ENCODE measurements at places on chromosomes 1 and 21. TPM values are rescaled to one million over a fixed set of nuclear protein-coding genes. Genes with fewer than 3 reads are reported as not detected.
A peak's percentile ranks its signal among the peaks of the same experiment; 100 is the strongest.

TAS1R1 gene
- not detected for total RNA-seq

PADI3 gene
- not detected for total RNA-seq

URB2 gene
- 4.8 TPM for total RNA-seq

FMN2 gene
- 4.3 TPM for total RNA-seq

CCDC30 gene
- total RNA-seq = 6.1 TPM

S100A5 gene
- total RNA-seq = not detected

CD5L gene
- total RNA-seq = not detected

PLA2G4A gene
- 33.4 TPM for total RNA-seq

GRCh38 chr1:100734676-100735075 is 15.1 kb downstream of the VCAM1 start:
- DNase-seq = no peak

- DNase-seq = no peak
These were observed 2.0 kb upstream of the RABGAP1L start for GRCh38 chr1:174157157-174157806.

DNA sequence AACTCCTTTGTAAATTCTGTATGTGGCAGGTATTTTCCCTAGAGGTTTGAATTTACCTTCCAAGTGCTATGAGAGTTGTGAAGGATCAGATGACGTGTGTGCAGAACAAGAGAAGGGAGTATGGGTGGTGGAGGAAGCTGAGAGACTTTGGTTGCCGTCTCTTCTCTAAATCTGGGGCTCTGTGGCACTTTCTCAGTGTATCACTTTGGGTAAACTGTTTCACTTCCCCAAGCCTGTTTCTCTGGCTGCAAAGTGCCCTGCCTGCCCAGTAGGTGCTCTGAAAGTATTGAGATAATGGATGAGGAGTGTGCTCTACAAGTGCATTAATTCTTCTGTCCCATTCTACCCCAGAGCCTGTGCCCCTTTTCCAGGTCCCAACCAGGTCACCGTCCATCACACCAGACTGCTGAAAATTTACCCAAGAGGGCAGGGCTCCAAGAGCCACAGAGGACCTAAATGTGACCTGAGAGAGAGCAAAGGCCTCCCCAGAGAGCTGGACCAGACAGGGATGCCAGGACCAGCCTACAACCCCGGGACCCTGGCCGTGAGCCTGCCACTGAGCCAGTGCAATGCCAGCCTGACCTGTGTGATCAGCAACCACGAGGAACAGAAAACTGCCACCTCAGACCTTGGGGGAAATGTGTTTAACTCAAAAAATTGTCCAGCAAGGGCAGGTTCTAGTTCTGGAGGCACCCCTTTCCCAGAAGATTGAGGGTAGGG is 131.6 kb upstream of the ETV3 start:
- no peak for DNase-seq

DNA sequence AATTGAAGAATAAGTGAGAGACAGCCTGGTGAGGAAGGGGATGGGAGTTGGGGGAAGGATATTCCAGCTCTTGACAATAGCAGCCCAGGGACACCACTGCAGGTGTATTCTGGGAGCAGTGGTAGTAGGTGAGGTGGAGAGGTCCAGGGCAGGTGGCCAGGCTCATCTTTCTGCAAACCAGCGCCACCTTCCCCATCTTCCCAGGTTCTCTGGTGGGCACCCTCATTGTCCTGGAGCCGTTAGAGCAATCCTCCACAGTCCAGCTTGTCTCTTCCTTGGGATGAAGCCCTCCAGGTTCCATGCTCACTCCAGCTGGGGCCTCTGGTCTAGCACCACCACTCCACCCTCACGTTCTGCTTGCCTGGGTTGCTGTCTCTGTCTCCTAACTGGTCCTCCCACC is 97.0 kb downstream of the IER5 start:
- DNase-seq = no peak

DNA sequence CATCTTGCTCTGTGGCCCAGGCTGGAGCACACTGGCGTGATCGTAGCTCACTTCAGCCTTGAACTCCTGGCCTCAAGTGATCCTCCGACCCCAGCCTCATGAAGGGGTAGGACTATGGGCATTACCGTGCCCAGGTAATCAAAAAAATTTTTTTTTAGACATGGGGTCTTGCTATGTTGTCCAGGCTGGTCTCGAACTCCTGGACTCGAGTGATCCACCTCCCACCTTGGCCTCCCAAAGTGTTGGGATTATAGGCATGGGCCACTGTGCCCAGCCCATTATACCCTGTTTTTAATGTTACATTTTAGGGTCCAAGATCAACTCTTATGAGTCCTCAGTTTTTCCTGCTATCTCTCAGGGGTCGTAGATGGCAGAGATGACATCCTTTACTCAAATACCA is 6.3 kb downstream of the MRAP start:
- no peak for DNase-seq

DNA sequence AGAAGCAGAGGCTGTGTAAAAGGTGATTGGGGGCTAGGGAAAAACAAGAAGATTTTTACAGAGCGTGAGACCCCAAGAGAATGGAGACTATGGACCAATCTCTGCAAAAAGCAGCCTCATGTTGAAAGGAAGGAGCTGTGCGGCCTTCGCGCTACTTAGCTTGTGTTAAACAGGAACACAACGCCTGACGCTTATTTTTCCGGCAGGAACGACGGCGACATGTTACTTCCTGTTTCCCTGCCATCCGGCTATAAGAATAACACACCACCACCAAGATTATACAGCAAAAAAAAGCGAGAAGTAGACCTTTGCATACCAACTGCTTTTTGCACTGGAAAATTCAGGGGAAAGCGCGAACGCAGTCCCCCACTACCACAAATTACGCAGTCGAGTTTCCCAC is 272.7 kb downstream of the FAM72C start:
- no peak for DNase-seq

- no peak for DNase-seq
These were observed 119.6 kb downstream of the UBE2U start for GRCh38 chr1:64323054-64323453.

DNA sequence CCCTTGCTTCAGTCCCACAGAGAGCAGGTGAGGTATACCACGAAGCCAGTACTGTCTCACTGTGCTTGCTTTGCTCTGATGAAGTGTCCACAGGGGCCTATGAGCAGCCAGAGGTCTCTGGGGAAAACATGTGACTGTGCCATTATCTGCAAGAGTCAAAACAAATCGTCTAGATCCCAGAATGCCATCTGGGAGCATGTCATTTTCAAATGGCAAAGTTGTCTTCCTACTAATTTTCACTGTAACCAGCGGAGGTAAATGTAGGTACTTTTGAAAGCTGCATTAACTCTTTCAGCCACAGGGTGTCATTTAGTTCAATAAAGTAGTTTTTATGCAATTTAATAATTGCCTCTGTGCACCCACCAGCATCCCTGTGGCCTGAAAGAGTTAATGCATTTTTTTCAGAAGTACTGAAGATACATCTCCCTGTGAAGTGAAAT is 173.6 kb upstream of the SGIP1 start:
- no peak for DNase-seq

GRCh38 chr1:58886611-58887010 is 102.8 kb upstream of the JUN start:
- no peak for DNase-seq

DNA sequence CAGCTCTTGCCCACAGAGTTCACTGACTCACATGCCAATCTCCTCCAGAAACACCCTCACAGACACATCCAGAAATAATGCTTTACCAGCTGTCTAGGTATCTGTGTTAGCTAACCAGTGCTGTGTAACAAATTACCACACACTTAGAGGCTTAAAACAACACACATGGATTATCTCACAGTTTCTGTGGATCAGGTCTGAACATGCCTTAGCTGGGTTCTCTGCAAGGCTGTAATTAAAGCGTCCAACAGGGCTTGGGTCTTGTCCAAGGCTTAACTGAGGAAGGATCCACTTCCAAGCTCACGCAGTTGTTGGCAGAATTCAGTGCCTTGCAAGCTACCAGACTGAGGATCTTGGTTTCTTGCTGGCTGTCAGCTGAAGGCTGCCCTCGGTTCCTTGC is 92.5 kb upstream of the RGS4 start:
- DNase-seq = no peak

DNA sequence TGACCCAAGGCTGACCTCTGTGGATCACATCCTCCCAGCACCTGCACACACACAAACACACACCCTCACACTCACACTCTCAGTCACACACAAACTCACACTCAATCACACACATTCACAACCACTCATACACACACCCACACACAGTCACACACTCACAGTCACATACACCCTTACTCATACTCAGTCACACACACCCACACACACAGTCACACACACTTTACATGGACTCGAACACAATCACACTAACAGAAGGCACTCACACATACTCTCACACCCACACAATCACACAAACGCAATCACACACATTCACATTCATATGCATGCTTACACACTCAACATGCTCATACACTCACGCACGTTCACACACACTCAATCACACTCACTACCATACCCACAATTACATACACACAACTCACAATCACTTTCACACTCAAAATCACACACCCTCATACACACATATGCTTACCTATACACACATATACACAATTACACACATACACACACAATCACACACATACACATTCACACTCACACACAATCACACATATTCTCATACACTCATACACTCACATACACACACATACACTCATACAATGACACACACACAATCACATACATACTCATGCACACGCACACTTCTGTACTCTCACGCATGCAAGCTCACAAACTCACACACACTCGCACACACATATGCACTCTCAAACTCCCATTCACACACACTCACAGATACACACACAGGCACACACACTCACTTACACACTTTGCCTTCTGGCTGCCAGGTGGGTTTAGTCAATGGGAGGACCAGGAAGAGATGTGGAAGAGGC is 6.1 kb downstream of the MEGF6 start:
- no peak for DNase-seq

- no peak for DNase-seq
These were observed 10.3 kb upstream of the KCNJ15 start for GRCh38 chr21:38246511-38246910.

DNA sequence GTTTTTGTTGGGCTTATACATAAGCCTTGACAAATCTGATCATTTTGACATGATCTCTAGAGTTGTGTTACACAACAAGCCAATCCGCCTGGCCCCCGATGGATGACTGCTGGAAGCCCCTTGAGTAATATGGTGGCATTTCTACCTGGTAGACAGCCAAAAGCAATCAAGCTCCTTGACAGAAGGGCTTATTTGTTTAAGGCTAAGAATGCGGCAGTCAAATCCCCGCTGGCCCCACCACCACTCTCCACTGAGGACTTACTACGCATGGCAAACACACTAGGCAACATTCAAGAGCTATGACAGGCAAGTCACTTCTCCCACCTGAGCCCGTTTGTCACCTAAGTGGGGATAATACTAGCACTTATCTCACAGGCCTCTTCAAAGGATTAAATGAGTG is 33.4 kb upstream of the C1orf198 start:
- no peak for DNase-seq

GRCh38 chr21:28224191-28224726 is 768.4 kb downstream of the LTN1 start:
- DNase-seq = no peak

DNA sequence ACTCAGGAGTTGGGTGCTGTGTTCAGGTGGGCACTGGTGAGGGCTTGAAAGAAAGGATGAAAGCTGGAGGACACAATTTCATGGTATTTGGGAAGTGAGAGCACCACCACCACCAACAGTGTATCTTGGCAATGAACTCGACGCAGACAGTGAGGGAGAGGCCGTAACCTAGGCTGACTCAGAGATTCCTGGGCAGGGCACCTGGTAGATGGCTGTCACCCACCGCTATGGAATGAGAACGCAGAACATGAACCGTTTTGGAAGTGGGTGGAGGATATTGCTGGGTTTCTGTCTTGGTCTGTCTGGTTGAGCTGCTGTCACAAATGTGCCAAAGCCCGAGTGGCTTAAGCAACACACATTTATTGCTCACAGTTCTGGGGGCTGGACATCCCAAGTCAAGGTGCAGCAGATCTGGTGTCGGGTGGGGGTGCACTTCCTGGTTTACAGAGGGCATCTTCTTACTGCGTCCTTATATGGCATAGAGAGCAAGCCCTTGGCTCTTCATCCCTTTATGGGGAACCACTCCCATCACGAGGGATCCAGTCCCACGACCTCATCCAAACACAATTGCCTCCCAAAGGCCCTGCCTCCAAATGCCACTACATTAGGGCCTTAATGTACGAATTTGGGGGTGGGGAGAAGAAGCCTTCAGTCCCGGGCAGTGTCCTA is 246.3 kb downstream of the SIPA1L2 start:
- DNase-seq = no peak

- DNase-seq = no peak
These were observed 16.2 kb downstream of the FOXO6 start for GRCh38 chr1:41377397-41377796.

DNA sequence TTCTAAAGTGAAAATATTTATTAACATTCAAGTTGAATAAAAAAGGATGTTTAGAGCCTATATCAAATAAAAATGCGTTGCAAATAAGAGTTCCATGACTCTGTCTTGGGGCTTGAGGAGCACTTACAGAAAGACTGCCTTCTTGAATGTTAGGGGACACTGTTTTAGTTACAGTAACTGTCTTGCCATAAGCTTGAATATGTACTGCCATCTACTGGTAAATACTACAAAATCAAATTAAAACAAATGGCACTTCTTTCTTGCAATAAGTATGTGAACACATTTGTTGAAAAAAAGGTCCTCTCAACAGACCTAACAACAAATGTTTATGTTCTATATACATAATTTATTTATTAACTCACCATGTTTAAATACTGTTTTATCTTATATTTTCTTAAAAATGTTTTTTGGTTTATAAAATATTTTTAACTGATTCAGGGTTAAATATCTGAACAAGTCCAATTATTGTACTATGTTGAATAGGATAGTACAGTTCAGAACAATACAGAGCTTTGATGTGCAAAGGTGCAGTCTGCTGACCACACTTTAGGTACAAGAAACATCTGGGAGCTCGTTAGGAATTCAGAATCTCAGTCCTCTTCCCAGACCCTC is 199.5 kb downstream of the LRRIQ3 start:
- DNase-seq = no peak

DNA sequence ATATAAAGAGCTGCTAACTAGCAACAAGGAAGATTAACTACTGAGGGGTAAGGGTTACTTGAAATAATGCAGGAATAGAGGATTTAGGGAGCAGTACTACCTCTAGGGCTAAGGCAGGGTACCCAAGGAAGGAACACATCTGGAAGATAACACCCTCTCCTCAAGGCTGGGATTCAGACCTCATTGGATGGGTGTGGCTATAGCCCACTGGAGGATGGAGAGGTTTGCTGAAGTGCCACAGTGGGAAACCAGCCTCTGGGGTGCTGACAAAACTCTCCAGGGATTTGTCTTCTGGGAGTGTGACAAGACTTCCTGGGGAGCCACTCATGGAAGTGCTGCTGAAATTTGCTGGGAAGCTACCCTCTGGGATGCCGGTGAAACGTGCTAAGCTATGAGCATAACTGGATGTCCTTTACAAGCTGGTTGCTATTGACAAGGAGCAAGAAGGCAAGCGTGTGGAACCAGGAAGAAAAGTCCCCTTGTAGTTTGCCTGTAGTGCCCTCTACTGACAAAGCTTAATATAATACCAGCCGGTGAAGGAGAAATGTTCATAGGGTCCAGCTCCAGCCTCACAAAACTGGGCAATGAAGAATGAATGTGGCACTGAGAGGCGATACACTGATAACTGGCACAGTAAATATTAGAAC is 122.8 kb upstream of the USP24 start:
- DNase-seq = peak; percentile 31

Data from adrenal gland (tissue), 19 donors.